ENCODE measurements at places on chromosomes 11 and 22.
A peak's percentile ranks its signal among the peaks of the same experiment; 100 is the strongest.

DNA sequence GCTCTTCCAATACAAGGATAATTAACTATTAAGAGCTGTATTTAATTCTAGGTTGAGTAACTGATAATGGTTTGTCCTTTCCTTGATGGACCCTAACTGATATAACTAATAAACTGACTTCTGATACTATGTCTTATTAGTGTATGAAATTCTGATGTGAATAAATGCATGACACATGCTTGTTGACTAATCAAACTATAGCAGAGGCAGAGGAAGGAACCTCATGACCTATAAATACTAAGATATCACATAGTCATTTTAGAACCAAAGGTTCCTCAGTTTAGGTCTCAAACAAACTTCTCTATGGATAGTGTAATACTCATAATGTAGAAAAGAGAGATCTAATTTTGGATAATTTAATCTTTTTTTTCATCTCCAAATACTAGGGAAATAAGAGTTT, 4.8 kb upstream of the HBD start:
- DNase-seq, result peak; percentile 47

GRCh38 chr11:32002311-32002710, 88.6 kb upstream of the RCN1 start:
- no peak for DNase-seq

- DNase-seq, result peak; percentile 93
Observed at GRCh38 chr22:46547883-46548244, 10.4 kb upstream of the CELSR1 start.

GRCh38 chr11:72058416-72059034, 21.8 kb downstream of the NUMA1 start:
- no peak for DNase-seq

GRCh38 chr22:19121631-19122142, 525 bp downstream of the DGCR2 start:
- DNase-seq, result peak; percentile 52

DNA sequence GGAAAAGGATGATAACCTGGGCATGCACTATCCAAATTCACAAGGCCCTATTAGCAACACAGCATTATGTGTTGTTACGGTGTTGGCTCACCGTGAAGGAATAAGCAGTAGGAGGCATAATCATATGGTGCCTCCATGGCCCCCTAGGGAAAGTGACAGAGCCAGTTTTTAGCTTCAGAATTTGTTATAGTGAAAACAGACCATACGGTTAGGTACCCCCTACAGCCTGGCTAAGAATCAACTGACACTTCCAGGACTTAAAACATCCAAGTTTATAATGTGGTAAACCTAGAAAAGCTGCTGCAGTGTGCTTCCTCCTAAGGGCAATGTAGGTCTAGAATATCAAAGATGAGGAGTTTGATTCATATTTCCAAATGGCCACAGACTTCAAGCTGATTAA, 30.4 kb downstream of the KIF18A start:
- DNase-seq, result no peak

DNA sequence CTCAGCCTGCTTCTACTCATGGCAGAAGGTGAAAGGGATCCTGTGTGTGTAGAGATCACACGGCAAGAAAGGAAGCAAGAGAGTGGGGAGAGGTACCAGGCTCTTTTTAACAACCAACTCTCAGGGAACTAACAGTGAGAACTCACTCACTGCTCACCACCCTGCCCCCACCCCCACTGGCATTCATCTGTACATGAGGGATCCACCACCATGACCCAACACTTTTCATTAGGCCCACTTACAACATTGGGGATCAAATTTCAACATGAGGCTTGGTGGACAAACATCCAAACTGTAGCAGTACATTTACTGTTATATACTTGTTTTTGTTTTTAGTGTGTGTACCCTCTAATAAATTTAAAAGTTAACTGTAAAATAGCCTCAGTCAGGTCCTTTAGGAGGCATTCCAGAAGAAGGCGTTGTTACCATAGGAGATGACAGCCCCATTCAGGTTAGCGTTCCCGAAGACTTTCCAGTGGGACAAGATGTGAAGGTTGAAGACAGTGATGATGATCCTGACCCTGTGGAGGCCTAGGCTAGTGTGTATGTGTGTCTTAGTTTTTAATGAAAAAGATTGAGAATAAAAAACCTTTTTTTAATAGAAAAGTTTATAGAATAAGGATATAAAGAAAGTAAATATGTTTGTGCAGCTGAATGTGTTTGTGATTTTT, 11.3 kb downstream of the CUL5 start:
- no peak for DNase-seq

- no peak for DNase-seq
Observed at GRCh38 chr22:44576311-44577260, 78.6 kb upstream of the RTL6 start.

DNA sequence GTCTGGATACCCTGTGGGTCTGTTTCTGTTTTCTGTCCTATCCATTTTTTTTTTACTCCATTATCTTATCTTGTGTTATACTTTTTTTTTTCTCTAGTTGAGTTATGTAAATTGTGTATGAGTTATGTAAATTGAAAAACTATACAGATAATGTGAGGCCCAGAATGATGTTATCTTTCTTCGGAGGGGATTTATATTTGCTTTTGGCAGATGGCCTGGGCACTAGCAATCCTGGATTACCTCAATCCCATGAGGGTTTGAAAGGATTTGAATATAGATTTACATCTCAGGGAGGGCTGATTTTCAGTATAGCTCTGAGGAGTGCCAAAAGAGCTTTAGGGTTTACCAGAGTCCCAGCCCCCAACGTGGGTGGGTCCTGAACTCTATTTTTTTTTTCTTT, 71.0 kb downstream of the CSTPP1 start:
- no peak for DNase-seq

- peak; percentile 95 for DNase-seq
Observed at GRCh38 chr22:50529897-50530579, at the start of gene TYMP. Gene TYMP (minus strand): TSS chr22:50530012. CDS start chr22:50529709, 303 bp downstream.

- DNase-seq, result no peak
Observed at GRCh38 chr22:33539902-33540751, 380.1 kb downstream of the LARGE1 start.

- no peak for DNase-seq
Observed at GRCh38 chr11:2919837-2920236, 9.4 kb downstream of the PHLDA2 start.

GRCh38 chr11:122095681-122096262, 20.2 kb downstream of the BLID start:
- no peak for DNase-seq

DNA sequence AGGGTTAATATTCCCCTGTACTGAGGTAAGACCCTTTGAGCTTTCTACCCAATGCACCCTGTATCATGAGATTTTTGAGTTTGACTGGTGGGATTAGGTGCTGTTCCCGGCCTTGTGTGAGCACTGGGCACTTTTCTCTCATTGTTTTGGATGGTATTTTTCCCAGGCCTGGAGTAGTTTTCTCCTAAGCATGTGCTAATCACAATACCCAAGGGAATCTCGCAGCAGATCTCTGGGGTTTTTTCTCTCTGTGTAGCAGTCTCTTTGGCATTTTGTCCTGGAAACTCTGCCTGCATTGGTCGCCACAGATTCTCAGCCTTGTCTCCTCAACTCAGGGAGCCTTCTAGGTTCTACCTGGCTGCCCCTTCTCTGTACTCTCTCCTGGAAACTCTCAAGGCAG, 19.9 kb downstream of the IGHMBP2 start:
- no peak for DNase-seq
